Stimulated activated CD4-positive, alpha-beta T cell treated with anti-CD3 and anti-CD28 coated beads, TNF-alpha, amount 100 ng/mL, for 24 hours (primary cell): ENCODE measurements at places on chromosomes 16 and 17.

DNA sequence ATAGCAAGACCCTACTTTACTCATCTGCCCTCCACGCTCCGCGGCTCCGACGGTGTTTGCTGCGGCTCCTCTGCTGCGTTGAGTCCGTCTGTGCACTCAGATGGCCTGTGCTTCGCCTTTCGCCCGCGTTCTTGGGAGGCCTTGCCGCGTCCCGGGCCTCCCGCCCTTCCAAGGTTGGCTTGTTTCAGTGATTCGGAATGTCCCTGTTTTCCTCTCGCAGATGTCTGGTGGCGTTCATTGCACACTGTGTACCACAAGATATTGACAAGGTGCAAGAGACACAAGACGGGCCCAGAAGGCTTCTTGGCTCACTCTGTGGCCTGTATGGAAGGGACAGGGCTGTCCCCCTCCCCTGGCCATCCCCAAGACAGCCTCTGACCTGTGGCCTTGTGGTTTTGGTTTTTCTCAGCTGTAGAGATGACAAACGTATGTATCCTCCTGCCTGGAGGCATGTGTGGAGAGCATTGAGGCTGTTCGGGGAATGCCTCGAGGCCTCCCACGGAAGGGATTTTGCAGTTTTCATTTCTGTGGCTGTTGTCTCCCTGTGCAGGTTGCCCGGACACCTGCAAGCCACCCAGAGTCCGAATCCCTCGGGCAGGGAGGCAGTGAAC is 15.4 kb downstream of the MGRN1 start:
- no peak for DNase-seq

DNA sequence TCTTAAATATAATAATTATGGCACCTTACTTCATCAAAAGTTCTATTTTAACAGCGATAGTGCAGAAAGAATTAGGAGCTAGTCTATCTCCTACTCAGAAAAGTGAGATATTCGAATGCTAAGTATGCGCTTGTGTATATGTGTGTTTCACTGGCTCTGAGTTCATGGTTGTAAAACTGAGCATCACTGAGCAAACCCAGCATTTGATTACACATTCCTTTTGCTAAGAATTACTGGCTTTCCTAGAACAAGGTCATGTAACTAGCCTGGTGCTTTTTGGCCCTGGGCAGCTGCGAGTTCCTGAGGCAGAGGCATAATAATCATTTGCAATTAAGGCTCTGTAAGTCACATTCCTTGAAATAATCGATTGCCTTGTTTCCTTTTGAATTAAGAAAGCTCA is 157.2 kb downstream of the SNX29 start:
- DNase-seq = no peak

DNA sequence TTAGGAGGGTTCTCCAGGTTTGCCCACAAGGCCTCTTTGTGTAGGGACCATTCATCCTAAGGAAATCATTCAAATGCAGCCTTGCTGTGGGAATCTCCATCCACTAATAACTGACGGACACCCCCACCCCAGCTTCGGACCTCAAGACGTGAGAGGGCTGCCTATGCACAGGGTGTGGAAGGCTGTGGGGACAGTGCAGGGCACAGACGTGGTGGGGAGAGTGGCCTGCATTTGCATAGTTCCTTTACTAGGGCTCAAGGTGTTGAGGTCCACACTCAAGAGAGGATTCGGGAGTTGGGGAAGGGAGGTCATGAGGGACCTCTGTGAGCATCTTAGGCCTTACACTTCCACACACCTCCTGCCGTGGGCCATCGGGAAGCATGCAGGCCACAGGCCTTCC is 9.8 kb downstream of the DUSP3 start:
- no peak for DNase-seq

DNA sequence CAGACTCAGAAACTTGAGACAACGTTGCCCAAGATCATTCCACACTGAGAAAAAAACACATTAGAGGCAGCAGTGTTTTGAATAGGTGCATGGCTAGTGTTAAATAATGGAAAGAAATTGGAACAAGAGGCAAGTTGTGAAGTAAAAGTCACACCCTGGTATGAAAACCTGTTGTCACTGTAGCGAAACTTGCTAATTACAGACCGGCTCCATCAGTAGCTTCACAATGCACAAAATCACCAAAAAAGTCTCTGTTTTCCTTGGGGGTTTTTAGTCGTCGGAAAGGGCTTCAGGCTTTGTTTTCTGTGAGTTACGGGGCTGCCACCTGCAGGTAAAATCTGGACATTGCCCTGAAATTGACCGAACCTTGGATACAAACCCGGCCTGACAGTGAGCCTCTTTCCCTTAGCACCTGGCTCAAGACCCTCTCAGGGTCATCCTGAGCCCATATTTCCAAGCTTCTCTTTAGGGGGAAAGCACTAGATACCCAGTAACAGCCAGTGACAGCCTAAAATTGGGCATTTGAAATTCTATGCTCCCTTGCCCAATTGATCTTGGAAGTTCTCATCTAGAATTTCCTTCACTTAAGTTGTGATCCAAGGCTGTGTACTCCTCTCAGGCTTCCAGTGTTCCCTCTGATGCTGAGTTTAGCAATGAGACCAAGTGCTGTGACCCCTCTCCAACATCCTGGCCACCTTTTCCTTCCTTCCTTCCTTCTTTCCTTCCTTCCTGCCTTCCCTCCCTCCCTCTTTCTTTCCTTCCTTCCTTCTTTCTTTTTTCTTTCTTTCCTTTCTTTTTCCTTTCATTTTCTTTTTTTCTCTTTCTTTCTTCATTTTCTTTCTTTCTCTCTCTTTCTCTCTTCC is 7.2 kb upstream of the GRB2 start:
- DNase-seq = peak; percentile 68

GRCh38 chr16:89149386-89149785 is 22.2 kb upstream of the CDH15 start:
- no peak for DNase-seq

DNA sequence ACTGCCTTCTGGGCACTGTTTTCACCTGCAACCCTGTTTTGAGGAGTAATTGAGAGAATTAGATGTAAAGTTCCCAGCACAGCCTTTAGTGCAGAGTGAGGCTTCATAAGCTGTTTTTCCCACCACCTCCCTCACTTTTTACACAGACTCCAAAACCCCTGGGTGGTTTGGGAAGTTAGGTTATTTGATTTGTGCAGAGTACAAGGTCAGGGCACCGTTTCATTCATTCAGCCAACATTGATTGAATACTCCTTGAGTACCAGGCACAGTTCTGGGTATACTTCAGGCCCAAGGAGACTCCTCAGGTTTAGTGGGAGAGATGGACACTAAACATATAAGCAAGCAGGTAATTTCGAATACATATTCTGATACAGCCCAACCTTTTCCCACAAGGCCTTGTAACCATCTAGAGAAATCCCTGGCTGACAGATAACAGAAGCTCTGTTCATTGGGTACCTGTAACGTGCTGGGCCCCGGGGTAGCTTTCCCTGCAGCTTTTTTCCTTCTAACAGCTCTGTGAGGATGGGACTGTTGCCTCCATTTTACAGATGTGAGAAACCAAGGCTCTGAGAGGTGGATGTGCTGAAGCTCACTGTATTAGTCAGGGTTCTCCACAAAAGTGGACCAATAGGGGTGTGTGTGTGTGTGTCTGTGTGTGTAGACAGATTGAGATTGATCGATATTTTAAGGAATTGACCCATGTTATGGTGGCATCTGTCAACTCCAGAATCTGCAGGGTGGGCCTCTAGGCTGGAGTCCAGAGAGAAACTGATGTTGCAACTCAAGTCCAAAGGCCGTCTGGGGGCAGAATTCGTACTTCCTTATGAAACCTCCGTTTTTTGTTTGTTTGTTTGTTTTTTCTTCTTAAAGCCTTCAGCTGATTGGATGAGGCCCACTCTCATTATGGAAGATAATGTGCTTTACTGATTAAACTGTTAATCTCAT is 234.7 kb downstream of the SNX29 start:
- DNase-seq = no peak
